ENCODE measurements at places on chromosomes 16 and 17.

GRCh38 chr17:36946726-36947091 lies 2.0 kb upstream of the AATF start:
- DNase-seq = no peak

DNA sequence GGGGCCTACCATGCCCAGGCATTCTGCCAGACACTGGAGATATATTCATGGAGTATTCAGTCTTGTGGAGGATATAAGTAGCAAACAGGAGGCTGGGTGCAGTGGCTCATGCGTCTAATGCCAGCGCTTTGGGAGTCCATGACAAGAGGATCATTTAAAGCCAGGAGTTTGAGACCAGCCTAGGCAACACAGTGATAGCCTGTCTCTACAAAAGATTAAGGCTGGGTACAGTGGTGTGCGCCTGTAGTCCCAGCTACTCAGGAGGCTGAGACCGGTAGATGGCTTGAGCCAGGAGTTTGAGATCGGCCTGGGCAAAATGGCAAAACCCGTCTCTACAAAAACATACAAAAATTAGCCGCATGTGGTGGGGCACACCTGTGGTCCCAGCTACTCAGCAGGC lies 37.7 kb upstream of the CDH3 start:
- DNase-seq = no peak

DNA sequence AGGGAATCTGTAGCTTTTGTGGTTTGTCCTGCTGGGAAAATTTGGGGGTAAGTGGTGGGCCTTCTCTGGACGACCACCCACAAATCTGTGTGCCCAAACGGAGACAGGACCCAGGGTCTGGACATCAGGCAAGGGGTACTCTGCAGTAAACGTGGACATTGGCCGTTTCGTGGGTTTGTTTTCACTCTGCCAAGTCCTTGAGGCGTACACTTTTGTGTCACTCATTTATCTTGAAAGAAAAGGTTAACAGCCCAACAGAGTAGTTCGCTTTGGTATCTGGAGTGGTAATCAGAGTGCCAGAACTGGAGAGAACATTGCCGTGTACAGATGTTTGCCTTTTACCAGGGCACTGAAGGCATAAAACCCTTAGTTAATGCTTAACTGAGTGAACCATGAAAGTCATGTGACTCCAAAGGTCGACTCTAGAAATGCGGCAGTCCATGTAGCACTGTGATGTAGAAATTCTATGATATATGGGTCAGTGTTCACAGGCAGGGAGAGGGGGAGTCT lies 15.4 kb downstream of the NAA60 start:
- no peak for DNase-seq

GRCh38 chr16:78102865-78103264 lies 3.4 kb downstream of the WWOX start:
- no peak for DNase-seq

GRCh38 chr17:77441940-77442339 lies 301.2 kb downstream of the SEC14L1 start:
- no peak for DNase-seq

GRCh38 chr17:34118564-34118963 lies 136.5 kb upstream of the CCL2 start:
- DNase-seq = no peak

DNA sequence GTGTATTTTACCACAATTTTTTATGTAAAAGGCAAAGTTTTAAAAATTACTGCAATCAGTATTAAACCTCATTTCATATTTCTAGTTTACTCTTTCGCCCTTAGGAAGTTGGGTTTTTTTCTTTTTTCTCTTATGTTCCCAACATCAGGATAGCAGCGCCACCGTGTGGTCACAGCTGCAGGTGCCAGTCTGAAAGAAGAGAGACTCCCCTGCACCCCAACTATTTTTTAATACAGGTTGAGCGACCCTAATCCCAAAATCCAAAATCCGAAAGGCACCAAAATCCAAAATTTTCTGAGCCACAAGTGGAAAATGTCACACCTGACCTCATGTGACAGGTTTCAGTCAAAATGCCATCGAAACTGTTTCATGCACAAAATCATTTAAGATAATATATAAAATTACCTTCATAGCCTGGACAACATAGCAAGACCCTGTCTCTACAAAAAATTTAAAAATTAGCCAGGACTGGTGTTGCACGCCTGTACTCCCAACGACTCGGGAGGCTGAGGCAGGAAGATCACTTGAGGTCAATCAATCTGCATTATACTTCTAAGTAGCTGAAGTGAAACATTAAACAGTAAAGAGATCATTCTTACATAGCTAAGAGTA lies 21.8 kb upstream of the ASGR2 start:
- peak; percentile 88 for DNase-seq

DNA sequence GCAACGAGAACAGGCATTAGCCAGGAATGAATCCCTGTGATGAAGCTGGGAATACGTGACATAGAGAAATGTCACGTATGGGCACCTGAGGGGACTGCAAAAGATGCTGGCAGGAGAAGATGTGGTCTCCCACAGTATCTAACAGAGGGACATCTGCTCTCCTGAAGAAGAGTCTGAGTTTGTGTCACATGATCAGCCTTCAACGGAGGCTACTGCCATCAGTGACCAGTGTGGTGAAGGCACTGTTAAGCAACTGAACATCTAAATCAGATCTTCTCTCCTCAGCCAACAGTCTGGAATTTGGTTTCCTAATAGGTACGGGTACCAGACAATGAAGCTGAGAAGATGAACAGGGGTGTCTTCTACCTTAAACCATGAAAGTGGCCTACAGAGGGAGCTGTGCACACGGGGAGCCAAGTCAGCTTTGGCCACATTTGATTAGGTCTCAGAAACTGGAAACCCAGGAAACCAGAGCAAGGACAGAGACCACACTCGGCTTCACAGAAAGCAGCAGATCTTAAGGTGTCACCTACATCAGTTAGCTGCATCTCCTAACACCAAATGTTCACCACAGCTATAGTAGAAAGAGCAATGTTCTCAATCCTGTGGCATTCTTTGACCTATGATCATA lies 41.8 kb downstream of the BRD7 start:
- peak; percentile 65 for DNase-seq

- no peak for DNase-seq
These were observed 990 bp downstream of the DOK4 start for GRCh38 chr16:57485091-57485915.

- no peak for DNase-seq
These were observed 16.5 kb upstream of the CLEC3A start for GRCh38 chr16:78005881-78006280.

DNA sequence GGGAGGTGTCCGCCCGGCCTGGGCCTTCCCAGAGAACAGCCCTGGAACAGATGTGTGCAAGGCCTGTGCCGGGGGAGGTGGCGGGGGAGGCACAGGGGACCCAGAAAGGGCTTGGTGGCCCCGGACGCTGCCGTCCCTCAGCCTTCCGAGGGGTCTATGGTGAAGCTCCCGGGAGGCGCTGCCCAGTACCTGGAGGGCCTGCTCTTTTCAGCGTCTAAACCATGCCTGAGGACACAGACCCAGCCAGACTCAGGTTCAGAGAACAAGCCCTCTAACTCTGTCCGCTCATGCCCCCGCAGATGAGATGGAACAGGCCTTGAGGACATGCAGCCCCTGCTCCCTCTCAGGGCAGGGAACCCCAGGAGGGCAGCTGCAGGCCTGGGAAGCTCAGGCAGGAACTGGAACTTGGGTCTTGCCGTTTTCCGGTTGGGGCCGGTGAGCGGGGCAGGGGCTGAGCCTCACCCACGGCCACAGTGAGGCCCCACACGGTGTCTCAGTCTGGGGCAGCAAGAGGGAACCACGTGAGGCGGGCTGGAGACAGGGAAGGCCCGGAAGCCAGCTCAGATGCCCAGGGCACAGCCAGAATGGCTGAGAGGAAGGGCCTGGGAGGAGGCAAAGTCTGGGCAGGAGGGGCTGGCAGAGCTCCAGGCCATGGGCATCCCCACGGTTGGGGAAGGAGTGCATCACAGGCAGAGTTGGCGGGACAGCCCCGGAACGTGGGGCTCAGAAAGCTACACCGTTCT lies 12.5 kb downstream of the SLC16A3 start:
- DNase-seq = peak; percentile 94

- DNase-seq = no peak
These were observed 38.9 kb upstream of the CMIP start for GRCh38 chr16:81405702-81406113.

DNA sequence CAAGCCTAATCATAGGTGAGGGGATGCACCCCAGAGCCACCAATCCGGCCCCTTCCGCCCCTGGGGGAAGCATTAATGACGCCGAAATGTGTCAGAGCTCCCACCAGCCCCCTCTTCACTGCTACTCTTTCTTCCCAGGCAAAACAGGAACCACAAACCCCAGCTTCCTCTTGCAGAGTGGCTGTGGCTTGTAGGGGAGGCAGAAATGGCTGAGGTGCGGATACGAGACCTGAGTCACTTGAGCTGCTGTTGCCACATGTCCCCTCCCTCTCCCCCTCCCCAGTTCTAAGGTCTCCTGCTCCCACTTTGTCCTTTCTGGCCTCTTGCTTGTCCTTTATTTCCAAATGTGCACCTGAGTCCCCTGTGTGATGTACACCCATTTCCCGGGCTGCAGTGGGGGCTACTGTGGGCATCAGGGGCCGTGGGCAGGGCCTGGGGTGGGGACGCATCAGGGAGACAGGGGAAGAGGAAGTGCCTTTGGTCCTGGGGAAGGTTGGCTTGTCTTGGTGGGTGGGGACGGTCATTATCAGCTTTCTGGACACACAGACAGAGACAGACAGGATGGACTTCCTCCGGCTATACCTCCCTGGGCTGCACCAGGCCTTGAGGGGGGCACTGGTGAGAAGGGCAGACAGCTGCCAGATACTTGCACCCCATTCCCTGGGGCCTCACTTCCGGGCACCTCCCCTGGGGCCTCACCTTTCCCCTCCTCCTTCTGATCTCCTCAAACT lies at the start of gene APOBR:
Gene APOBR (plus strand): TSS at position 523 of the 731 bp plus-strand sequence. CDS start 39 bp downstream, at position 562.
- peak; percentile 68 for DNase-seq

- no peak for DNase-seq
These were observed 11.3 kb downstream of the DOK4 start for GRCh38 chr16:57474671-57475661.

DNA sequence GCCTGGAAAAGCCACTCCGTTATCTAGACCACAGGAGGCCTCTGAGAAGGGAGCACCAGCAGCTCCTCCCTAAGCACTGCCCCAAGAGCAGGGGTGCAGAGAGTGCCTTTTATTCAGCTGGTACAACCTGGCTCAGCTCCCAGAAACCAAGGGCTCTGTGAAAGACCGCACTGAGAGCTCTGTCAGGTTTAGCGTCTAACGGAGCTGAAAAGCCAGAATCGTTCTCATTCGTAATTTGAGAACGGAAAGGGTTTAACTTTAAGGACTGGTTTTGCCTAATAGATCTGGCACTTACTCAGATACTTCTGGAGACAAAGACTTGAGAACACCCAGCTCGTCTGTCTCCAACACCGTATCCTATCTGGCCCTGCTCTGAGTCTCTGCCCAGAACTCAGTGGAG lies 13.5 kb downstream of the MPG start:
- DNase-seq = peak; percentile 53

GRCh38 chr17:9566067-9566466 lies 9.6 kb downstream of the STX8 start:
- DNase-seq = no peak

DNA sequence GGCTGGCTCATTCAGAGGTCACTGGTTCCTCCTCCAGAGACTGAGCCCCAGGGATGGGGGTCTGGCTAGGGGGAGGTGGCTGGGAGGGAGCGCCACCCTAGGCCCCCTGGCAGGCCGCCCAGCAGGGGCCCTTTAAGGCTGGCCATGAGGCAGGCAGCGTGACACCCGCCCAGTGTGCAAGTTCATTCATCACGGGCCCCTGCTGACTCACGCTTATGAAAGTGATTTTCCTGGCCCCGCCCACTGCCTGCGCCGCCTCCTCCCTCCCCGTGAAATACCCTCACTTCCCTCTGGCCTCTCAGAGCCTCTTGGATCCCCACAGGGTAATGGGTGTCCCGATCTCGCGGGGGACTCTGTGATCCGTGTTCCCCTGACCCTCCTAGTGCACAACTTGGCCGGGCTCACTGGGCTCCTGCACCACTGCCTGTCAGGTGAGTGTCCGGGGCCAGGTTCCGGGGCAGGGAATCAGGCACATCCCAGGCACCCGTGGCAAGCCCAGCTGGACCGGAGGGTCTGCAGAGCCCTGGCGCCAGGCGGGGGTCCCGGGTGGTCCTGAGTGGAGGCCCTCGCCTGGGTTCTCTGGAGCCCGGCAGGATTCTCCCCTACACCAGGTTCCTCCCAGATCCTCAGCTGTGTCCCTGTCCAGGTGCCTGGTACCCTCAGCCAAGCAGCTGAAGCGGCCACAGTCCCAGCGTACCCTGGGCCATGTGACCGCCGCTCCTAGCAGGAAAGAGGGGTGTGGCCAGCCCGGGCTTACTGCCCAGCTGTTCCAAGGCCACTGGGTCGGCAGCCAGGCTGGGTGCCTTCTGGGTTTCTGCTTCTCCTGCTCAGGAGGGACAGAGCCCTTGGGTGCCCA lies at the start of gene OSGIN1:
Gene OSGIN1 (plus strand): TSS at position 301 of the 856 bp plus-strand sequence. CDS start 4,432 bp downstream, outside the sequence.
- DNase-seq = peak; percentile 97

- DNase-seq = no peak
These were observed 22.7 kb downstream of the MYO1D start for GRCh38 chr17:32854207-32854606.

GRCh38 chr17:50866950-50867362 lies 802 bp upstream of the TOB1 start:
- DNase-seq = peak; percentile 88

DNA sequence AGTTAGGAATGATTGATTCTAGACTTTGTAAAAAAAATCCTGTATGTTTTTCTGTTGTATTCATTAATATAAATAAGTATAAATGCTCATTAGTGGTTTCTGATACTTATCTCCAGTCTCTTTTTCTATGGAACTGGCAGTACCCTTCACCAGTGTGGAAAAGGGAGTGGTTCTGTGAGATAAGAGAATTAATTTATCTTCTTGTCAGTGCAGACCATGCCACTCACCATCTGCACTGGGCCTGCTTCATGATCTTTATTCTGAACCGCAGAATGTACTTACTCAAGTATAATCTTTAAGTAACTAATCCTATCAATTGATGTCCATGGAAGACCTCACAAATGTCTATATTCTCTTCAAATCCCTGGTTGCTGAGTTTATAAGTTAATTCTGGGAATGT lies 836.1 kb upstream of the CDH8 start:
- DNase-seq = no peak

DNA sequence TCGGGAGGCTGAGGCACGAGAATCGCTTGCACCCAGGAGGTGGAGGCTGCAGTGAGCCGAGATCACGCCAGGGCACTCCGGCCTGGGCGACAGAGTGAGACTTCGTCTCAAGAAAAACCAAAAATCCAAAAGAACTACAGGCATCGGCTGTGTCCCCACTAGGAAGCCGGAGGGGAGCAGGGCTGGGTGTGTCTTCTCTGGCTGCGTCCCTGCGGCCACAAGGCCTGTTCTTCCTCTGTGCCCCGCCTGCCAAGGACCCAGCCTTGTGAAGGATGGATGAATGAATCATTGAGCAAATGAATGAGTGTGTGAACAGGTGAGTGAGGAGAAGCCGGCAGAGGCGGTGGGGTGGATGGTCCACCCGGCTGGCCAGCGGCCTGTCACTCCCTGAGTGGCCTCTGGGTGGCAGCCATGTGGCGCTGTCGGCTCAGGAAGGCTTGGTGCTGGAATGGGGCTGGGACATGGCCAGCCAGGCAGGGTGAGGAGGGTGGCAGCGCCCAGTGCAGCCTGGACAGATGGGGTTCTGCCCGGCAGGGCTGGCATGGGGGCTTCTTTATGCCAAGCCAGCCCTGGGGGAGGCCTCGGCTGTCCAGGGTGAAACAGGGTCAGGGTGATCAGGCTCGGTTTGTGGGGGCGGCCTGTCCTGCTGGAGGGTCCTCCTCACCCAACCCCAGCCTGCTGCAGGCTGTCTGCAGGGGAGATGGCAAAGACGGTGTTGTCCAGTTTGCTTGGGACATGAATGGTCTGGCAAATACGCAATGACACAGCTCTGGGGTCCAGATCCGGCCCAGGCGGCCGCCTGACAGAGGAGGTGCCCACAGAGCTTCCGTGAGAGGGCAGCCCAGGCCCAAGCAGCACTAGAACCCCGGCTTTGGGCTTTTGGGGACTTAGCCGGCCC lies 21.7 kb downstream of the SLC25A10 start:
- peak; percentile 91 for DNase-seq

All from right cardiac atrium (tissue), 5 donors.